ENCODE measurements at places on chromosomes 11 and 22.

DNA sequence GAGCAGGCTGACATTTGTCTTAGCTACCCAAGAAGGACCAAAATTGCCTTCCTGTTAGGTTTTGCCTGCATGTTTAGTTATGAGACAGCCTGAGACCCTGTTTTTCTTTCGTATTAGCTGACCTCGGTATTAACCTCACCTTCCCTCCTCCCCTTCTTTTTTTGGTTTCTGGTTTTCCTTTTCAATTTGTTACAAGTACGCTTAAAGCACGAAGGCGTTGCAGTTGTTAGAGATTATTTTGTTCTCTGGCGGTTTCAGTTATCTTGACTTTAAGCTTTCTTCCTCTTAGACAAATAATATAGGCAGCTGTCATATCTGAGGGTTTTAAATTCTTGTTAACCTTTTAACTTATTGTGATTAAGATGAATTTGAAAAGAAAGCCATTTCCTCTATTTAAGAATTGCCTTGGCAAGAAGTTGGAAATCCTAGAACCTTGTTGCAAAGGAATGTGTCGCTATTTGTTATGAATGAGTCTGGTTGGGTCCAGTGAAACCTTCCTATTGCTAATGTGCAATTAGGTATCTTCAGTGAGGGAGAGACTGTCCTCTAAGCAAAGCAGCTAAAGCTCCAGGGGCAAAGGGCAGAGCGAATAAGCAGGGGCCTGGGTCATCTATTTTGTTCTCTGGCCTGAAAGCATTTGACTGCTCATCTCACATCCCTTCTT is 45.7 kb downstream of the PACS1 start:
- no peak for DNase-seq

DNA sequence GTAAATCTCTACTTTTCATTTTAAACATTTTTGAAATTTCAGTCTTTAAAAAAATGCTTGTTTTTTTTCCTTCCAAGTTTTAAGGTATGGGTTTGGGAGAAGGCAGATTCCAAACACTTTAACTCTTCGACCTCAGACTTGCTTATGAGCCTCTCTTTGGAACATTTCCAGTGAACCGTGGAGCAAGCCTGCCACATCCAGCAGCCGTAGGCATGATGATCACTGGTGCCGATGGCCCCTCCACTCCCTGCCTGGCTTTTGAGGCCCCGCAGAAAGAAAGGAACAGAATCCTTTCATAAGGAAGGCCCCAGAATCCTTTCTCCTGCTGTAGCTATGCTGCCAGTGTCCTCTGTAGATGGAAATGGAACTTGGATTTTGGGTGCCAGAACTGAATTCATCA is 50.7 kb downstream of the BMAL1 start:
- no peak for DNase-seq

DNA sequence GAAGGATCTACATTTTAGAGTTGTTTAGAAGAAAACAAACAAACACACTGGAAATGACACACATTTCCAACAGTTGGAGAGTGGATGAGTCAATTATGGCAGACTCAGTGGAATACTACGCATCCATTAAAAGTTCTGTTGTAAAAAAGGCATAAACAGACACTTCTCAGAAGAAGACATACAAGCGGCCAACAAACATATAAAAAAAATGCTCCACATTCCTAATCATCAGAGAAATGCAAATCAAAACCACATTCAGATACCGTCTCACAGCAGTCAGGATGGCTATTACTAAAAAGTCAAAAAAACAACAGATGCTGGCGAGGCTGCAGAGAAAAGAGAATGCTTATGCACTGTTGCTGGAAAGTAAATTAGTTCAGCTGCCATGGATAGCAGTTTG is 298.2 kb downstream of the DDX10 start:
- no peak for DNase-seq

- no peak for DNase-seq
Observed at GRCh38 chr11:31720671-31721365, 90.3 kb downstream of the PAX6 start.

DNA sequence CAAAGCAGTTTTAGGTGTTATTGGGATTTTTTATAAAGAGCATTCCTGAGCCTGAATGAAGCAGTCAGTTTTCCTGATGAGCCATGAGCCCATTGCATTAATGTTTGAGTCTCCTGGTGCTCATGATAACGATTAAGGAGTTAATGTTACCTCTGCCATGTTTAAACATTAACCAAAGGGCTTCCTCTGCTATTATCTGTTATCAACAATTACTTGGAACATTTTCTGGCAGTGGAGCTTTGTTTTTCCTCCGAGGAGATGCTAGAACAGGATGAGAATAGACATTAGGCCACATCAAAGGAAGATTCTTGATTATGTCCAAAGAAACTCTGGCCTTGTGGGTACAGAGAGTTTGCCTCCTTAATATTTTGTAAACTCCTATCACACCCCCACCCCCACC is 49.9 kb downstream of the ZNRF3 start:
- no peak for DNase-seq

Measured in NCI-H2107 (cell line).